ENCODE measurements at places on chromosomes 11 and 22.

GRCh38 chr11:58330861-58331260, 28.0 kb downstream of the OR5B17 start:
- DNase-seq = no peak

- DNase-seq = no peak
These were observed 6.3 kb downstream of the TMA7B start for GRCh38 chr22:39966470-39966869.

- no peak for DNase-seq
These were observed 472.2 kb downstream of the SOX6 start for GRCh38 chr11:15884141-15884540.

DNA sequence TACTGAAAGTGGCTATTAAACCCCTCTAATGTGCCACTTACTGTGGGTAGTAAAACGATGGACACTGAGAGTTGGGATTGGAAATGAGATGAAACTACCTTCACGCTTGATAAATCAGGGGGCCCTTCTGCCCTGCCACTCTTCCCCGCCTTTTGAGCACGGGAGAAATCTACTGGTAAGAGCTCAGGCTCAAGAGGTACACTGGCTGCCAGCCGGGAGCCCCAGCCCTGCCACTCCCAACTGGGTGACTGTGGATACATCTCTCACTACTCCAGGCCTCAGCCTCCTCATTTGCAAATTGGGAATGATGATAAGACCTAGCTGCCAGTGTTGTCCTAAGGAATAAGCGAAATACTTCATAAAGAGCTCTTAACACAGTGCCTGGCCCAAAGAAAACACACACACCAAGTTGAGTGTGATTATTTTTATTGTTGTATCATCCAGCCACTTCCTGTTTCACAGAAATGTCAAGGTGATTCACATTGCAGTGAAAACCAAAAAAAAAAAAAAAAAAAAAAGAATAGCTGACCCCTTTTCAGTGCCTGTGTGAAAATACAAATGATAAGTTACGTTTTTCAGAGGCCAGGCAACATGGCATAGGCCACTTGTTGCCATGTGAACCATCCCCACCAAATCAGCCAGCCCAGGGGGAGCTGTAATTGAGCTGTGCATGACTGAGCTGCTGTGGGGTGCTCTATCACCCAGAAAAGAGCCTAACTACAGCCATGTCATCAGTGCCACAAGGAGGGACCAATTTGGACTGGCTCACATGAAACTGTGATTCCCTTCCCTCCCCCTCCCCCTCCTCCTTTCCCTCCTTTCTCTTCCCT, 4.4 kb upstream of the ZNRD2 start:
- no peak for DNase-seq

DNA sequence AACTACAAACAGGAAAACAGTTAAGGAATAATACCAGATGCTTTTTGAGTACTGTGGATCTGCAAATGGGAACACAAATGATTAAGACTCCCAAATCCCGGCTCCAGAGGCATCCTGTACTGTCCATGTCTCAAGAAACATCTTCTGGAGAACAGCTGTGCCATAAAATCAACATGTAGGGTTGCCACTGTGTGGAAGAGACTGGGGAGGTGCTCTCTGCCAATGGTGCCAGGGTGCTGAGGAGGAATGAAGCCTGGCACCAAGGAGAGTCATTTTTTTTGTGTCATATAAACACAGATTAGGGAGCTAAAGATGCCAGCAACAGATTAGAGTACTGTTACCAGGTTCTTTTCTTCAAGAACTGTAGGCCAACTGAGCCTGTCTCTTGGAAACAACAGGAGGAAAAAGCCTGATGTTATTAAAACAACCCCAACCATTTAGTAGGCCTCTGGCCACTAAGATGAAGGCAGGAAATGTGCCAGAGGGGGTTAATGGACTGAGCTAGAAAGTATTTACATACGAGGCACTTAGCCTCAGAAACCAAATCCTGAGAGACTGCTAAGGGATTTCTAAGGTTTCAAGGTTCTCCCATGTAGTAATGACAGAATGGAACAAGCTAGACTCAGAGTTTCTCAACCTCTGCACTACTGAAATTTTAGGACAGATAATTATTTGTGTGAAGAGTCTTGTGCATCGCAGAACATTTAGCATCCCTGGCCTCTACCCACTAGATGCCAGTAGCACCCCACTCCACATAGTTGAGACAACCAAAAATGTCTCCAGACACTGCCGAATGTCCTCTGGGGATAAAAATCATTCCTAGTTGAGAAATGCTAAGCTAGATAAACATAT, 54.6 kb upstream of the CHRM4 start:
- DNase-seq = no peak

- DNase-seq = no peak
These were observed 114.1 kb upstream of the TBCEL start for GRCh38 chr11:120909676-120910416.

DNA sequence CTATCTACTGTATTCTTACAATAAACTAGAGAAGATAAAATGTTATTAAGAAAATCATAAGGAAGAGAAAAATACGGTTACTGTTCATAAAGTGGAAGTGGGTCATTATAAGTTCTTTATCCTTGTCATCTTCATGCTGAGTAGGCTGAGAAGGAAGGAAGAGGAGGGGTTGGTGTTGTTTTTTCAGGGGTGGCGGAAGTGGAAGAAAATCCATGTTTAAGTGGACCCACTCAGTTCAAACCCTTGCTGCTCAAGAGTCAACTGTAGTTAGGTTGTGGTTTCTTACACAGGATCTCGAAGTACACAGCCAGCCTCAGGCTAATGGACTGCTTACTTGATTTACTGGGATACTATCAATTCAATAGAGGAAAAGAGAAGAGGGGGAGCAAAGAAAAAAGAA, 63.1 kb downstream of the PIWIL4 start:
- DNase-seq = no peak

DNA sequence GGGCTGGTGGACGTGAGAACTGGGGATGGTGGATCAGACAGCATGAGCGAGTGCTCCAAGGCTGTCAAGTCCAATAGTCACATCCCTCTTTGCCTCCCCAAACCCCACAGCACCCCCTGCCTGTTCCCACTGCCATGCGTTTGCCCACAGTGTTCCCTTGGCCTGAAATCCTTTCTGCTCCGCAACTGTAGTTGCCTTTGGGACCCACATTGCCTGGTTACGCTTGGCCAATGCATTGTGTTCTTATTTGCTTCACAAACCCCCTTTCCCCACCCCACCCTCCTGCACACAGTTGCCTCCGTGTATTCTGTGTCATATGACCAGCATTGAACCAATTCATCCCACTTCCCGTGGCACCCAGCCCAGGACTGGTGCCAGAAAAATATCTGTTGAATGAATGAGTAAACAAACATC, 2.1 kb upstream of the KIAA0930 start:
- DNase-seq = no peak

DNA sequence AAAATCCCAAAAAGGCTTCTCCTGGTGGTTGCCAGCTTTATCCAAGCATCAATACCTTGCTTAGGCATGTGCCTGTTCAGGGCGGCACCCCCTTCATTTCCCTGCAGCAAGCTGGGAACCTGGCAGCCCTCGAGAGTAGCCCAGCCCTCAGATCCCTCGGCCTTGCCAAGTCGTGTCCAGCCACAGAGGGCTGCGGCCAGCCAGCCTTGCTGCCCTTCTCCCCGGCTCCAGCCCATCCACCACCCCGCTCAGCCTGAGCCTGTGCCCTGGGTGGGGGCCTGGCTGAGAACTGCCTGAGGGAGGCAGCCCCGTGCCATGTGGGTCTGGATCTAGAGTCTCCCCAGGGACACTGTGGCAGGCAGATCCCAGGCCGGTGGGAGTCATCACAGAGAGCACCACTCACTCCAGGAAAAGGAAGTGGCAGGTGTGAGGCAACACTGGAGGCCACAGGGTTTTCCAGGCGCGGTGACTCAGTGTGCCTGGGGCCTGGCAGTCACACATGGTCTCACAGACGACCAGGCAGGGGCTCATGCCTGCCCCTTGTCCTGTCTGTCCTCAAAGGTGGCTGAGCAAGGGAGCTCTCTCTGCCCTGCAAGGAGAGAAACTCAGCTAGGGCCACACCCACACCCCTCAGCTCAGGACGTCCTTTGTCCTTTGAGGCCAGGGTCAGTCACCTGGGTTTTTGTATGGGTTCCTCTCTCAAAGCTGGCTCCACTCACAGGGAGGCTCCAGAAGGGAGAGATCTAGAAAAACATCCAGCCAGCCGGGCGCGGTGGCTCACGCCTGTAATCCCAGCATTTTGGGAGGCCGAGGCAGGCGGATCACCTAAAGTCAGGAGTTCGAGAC, 12.2 kb upstream of the CDC42BPG start:
- DNase-seq = no peak

DNA sequence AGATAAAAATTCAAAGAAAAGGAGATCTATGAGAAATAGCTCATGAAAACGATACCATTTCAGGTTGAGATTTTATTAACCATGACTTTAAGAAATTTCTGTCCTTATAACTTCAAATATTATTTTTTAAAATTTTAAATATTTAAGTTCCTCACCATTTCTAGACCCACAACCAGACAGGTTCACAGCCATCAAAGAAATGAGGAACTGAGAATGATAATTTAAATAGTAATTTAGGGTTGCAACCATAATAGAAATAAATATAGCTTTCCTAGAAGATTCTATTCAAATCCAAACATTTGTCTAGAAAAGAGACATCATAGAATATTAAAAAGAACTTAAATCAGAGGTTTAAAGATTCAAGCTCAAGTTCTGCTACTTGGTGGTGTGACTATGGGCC, 5.9 kb upstream of the VWA5A start:
- DNase-seq = no peak
